ENCODE measurements at places on chromosomes 7 and 10. TPM values are rescaled to one million over a fixed set of nuclear protein-coding genes. Genes with fewer than 3 reads are reported as not detected.

DNA sequence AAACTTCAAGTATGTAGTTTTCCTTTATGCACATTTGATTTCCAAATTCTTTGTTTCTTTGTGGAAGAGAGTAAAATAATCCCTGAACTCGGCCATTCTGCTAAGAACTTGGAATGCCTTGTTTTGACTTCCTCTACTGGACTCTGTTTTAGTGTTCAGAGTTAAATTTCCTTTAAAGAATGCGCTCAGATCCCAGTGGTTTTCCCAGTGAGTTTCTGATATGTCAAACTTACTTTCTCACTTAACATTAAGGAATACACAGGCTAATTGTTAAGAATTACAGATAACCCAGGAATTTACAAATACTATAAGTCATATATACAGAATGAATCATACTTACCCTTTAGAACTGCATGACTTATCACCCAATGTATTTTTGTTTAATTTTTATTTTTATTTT, 1067.6 kb upstream of the CELF2 start:
- DNase-seq, result no peak

DNA sequence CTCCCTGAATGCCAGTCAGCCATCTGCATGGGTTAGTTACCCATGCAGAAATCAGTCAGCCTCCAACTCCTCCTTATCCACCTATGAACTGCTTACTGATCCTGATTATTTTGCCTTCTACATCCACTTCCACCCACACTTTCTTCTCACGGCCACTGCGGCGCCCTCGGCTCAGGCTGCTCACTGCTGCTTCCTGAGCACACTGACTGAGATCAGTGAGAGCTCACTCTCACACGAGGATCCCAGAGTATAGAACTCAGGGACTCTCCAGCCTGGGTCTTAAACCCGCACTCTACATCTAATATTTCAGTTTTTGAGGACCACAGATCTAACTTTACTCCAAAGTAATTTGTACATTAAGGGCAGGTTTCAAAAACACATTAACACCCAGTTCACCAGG, 64.4 kb downstream of the GRB10 start:
- DNase-seq, result no peak

- DNase-seq, result no peak
These were observed 10.8 kb downstream of the MTERF1 start for GRCh38 chr7:91869661-91870060.

DNA sequence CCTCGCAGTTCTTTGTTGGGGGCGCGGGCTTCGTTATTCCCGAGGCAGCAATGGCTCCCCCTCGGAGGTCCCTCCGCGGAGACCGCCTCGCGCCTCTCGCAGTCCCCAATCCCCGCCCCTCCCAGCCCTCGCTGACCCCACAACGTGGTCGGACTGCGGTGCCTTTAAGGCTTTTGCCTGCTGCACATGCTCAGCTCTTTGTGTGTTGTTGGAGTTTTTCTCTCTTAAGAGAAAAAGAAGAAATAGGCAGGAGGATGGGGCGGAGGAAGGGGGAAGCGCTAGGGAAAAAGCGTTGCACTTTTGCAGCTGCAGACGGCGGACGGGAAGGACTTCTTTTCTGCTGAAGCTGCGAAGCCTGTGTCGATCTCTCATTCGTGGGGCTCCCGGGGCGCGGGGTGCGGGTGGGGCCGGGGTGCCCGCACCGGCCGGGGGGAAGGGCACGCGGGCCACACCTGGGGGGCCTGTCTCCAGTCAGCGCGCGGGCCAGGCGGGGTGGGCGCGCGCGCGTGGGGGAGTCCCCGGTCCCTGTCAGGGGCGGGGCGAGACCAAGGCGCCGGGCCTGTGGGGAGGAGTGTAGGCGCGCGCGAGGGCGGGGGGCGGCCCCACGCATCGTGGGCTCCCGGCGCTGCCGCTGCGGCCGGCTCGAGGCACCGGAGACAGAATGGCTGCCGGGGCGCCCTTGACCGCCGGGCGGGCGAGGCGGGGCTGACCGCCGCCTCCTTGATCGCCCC, 445 bp upstream of the ATRNL1 start:
- DNase-seq, result no peak

DNA sequence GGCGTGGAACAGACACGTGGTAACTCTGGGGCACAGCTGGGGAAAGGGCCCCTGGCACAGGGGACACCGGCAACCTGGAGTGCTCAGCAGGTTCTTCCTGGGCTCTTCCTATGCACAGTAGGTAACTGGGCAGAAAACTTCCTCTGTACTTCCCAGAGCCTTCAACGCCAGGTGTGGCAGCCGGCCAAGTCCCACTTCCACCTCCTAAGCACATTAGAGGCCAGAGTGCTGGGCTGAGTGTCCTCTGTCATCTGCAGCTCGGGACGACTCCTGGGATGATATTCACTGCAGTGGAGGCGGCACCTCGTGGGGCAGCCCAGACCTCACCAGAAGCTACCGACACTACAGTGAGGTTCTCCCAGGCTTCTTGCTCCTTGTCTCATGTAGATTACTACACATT, 114.5 kb downstream of the LARP4B start:
- no peak for DNase-seq

Gene NYAP1
- 0.22 TPM for total RNA-seq

Gene BICC1
- total RNA-seq, result 6.4 TPM

Gene NPSR1
- not detected for total RNA-seq
